ENCODE measurements at places on chromosomes 11 and 22.

GRCh38 chr11:28346721-28347120 is 238.5 kb downstream of the METTL15 start:
- no peak for DNase-seq

- DNase-seq, result no peak
These were observed 432.1 kb downstream of the DYNC2H1 start for GRCh38 chr11:103541186-103541795.

- DNase-seq, result no peak
These were observed 928 bp downstream of the FBXO7 start for GRCh38 chr22:32475468-32476010.

DNA sequence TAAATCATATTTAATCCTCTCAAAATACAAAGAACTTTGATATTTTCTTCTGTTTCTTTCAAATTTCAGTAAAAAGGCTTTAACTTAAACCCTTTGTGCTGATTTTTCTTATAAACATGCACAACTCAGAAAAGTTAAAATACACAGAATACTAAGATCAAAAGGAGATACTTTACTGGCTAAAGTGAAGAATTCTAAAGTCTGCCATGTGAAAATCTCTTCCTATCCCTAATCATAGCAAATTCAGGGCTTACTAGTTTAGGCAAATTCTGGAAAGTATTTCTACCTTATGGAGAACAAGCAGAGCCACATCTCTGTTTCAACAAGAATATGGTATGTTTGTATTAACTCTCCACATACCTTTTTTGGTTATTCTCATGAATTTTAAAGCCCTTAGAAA is 96.6 kb downstream of the PGR start:
- DNase-seq, result no peak

GRCh38 chr11:65452806-65453490 is 30.4 kb downstream of the NEAT1 start:
- DNase-seq, result no peak

- no peak for DNase-seq
These were observed 329.7 kb downstream of the TBC1D22A start for GRCh38 chr22:47091921-47092700.

Data from omental fat pad (tissue), 4 donors.